ENCODE measurements at places on chromosomes 1 and 21.

GRCh38 chr1:54299037-54299436 is 99.1 kb downstream of the MRPL37 start:
- peak; percentile 81 for DNase-seq

DNA sequence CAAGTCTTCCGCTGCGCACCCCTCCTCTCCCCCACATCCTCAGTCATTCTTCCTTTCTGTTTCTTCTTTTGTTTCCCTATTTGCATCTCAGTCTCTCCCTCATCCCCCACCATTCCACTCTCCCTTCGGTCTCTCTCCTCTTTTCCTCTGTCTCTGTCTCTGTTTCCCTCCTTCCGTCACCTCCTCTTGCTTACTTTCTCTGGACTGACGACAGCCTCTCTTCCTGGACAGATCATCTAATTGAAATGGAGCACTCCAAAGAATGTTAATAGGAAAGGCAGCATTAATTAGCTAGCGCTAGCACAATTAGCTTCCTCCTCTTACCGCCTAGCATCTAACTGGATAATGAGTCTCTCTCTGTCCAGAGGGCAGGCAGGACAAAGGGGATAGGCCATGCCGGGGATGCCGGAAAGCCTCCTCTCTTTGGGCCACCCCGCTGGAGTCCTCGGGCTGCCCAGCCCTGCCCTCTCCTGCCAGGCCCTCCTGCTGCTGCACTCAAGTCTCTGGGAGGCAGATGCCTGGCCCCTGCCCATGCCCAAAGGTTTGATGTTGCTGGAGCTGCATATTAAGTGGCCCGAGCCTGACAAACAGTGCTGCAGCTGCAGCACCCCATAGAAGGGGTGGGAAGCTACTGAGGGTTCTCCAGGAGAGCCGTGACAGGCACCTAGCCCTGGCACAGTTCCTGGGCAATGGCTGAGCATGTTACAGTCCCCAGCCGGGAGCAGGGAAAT is 20.8 kb downstream of the DISP3 start:
- DNase-seq: no peak

DNA sequence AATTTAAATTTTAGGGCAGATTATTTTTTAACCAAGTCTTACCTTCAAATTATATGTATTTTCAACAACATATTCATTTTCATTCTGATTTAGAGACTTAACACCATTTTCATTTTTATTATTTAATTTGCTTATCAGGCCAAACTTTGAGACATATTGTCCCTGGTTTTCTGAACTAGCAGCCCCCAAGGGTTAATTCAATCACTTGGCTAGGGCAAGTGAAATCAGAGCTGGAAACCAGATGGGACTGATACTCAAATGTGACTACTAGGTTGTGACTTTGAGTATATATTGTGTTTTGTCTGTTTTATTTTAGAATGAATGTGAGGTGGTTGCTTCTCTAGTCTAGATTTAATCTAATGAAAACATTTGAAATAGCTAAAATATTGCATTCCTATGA is 198.9 kb upstream of the PTGFR start:
- DNase-seq: no peak

- no peak for DNase-seq
Observed at GRCh38 chr1:29584776-29585175, 348.5 kb downstream of the PTPRU start.

DNA sequence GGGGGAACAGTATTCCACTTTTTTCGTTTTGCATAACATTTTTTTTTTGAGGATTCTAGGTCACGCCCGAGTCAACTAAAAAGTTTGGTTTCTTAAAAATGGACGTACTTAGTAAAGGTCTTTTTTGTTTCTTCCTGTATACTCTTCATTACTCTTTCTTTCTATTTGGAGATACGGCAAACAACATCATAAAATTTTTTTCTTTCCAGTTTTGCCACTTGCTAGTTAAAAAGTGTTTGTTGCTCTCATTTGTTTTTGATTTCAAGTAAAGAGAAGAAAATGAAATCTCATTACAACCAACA is 788 bp upstream of the MPC2 start:
- DNase-seq: no peak

- DNase-seq: peak; percentile 29
Observed at GRCh38 chr1:66752000-66752592, at the start of gene DYNLT5. Gene DYNLT5 (plus strand): TSS chr1:66752459. CDS start chr1:66754659, 2,200 bp downstream.

GRCh38 chr1:186799689-186800054 is 29.1 kb upstream of the PLA2G4A start:
- no peak for DNase-seq

DNA sequence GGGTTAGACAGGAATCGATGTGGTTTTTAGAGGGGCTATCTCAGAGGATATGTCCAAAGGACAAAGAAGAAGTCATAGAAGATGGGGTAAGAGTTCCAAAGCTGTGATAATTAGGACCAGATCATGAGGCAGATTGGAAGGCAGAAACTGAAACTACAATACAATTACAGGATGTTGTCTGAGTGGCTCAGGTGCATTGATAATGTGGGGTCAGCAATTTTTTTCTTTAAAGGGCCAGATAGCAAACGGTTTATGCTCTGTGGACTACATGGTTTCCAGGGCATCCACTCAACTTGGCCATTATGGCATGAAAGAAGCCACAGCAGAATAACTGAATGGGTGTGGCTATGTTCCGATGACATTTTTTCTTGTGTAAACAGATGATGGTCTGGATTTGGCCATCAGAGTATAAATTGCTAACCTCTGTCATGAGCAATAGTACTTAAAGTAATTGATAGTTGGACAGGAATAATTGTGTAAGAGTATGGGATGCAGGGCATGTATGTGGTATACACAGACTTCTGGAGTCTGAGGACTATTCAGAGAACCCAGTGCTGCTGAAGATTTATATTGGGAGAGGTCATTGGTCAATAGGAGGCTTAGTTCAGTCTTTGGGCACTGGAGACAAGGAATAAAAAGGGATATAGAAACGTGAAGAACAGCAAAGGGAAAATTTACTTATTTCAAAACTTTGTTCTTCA is 198.4 kb upstream of the ADGRL4 start:
- DNase-seq: no peak

GRCh38 chr1:74570797-74571492 is 58.5 kb upstream of the LRRC53 start:
- no peak for DNase-seq

DNA sequence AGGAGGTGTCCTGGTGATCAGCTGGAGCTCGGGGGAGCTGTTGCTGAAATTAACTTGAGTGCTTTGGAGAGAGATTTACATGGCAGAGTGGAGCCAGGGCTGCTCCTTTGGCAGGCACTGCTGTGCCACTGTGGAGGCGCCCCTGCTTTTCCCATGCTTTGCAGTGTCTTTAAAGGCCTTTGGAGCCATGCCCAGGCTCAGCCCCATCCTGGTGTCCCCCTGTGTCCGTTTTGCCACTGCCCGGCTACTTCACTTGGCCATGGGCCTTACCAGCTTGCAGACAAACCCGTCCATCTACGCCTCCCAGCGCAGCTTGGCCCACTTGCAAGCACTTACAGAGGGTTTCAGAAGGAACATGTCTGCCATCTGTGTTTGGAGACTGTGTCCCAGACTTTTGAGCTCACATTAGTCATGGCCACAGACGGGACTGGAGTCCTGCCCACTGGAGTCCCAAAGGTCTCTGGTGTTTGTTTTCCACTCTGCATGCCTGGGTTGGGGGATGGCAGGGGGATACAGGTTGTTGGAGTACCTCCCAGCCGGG is 18.2 kb upstream of the LAMTOR5 start:
- no peak for DNase-seq
